ENCODE measurements at places on chromosomes 3 and 15.

DNA sequence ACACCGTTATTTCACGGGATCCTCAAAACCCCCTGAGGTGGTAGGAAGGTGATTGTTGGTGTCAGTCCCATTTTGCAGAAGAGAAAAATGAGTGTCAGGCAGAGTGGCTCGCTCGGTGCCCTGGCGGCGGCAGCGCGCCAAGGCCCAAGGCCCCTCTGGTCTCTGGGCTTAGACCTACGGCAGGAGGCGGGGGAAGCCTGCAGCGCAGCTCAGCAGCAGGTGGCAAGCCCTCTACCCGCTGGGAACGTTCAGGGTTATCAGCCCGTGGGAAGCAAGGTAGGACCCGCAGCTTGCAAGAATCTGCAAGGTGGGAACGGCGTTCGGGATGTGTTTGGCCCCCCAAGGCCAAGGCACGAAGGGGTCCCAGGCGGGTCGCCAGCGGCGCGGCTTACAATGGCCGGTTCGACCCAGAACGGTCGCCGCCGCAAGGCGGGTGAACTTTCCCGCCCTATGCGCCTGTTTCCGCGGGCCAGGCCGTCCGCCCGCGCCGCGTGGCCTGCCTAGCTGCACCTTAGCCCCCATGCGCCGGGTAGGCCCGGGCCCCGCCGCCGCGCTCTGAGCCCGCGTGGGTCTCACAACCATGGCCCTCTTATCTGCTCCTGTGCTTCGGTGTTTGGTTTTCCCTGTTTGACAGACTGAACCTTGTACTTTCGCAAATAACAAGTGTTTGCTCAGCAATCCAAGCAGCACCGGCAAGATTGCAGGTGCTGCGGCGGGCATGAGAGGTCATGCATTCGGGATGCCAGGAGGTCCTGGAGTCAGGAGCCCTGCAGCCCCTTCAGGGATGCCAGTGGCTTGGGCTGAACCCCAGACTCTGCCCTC, 39.7 kb downstream of the CCNL1 start:
- no peak overlapping the region for H3K4me3 ChIP-seq
- H3K4me1 ChIP-seq = no peaks in the 10 kb centered on the region
- H3K36me3 ChIP-seq = no peaks in the 10 kb centered on the region
- H3K27ac ChIP-seq = no peak overlapping the region

- peaks cover 12% of the 10 kb centered on the region for H3K27me3 ChIP-seq
- peak; percentile 72 for DNase-seq
- H3K36me3 ChIP-seq = no peaks in the 10 kb centered on the region
These were observed 59.4 kb downstream of the TMEM44 start for GRCh38 chr3:194573680-194574437.

DNA sequence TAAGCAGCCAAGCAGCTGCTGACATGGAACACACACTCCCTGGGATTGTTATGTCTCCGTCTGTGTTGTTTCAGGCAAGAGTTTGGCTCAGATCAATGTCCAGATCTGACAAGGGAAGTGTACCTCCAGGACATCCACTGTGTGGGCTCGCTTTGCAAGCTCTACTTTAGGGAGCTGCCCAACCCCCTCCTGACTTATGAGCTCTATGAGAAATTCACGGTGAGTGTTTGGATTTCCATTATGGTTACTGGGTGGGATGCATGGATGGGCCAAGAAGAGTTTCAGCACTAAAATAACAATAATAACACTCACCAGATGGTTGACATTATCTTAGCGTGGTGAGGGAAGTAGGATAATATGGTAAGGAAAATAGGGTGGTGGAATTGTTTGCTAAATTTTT, 74.1 kb downstream of the ARHGAP31 start:
- H3K4me3 ChIP-seq = no peak overlapping the region
- no peak overlapping the region for H3K27ac ChIP-seq
- H3K27me3 ChIP-seq = no peaks in the 10 kb centered on the region
- peaks cover 2% of the 10 kb centered on the region for H3K36me3 ChIP-seq

- DNase-seq = no peak
- no peak overlapping the region for H3K27ac ChIP-seq
- H3K36me3 ChIP-seq = no peaks in the 10 kb centered on the region
- H3K4me1 ChIP-seq = peaks cover 14% of the 10 kb centered on the region
- no peak overlapping the region for H3K4me3 ChIP-seq
These were observed 11.7 kb downstream of the ONECUT1 start for GRCh38 chr15:52778457-52778856.

DNA sequence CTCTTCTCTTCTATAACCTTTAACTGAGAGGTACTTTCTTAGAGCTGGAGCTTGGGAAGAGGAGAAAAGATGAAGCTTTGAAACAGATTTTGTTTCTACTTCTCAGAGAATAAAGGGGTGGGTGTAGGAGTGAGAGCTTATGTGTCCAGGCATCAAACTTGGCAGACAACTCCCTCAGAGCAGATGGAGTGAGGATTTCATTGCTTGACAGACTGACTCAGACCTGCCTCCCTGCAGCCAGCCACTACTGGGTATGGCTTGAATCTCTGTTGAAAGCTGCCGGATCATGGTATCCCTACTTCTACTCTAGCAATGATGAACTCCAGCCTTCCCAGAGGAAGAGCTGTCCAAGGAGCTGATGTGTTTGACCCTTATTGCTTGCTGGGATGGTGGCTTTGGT, 36.7 kb downstream of the SYN2 start:
- peaks cover 25% of the 10 kb centered on the region for H3K27me3 ChIP-seq
- no peaks in the 10 kb centered on the region for H3K4me1 ChIP-seq
- DNase-seq = no peak
- H3K4me3 ChIP-seq = no peak overlapping the region
- H3K36me3 ChIP-seq = no peaks in the 10 kb centered on the region

DNA sequence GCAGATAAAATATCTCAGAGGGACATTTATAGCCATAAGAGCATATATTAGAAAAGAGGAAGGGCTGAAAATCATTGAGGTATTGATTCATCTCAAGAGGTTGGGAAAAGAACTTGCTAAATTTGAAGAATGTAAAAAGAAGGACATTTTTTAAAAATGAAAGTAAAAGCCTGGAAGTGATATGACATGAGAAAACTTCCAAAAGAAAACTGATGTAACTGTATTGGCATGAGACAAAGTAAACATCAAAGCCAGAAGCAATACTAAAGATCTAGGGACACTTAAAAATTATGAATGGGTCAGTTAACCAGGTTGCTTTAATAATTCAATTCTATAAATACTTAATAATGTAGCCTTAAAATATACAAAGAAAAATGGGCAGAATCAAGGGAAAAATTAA, 31.9 kb downstream of the CEP63 start:
- H3K27me3 ChIP-seq = no peaks in the 10 kb centered on the region
- H3K4me3 ChIP-seq = no peak overlapping the region
- DNase-seq = no peak
- peaks cover 16% of the 10 kb centered on the region for H3K36me3 ChIP-seq
- no peak overlapping the region for H3K27ac ChIP-seq

- peaks cover 17% of the 10 kb centered on the region for H3K4me1 ChIP-seq
- DNase-seq = peak; percentile 78
- H3K27me3 ChIP-seq = no peaks in the 10 kb centered on the region
- no peaks in the 10 kb centered on the region for H3K36me3 ChIP-seq
- H3K4me3 ChIP-seq = no peak overlapping the region
These were observed 24.7 kb downstream of the GPR15 start for GRCh38 chr3:98556164-98557130.

DNA sequence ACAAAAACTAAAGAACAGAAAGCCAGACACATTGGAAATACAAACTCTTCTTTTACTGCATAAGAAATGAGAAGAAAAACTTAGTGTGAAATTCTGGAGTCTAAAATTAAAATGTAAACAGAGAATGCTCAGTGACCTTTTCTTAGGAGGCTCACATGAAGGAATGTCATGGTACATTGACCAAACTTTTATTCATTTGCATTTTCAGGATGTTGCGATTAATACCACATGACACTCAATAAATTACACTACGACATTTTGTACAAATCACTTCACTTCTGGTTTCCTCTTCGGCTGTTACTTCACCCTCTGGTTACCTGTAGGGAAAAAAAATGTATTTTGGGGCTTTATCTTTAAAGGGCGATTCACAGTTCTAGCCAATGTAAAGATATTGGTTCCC, 56.4 kb upstream of the ACTC1 start:
- H3K36me3 ChIP-seq = peaks cover 16% of the 10 kb centered on the region
- H3K27ac ChIP-seq = no peak overlapping the region
- H3K4me3 ChIP-seq = no peak overlapping the region
- DNase-seq = peak; percentile 12
- H3K27me3 ChIP-seq = no peaks in the 10 kb centered on the region

GRCh38 chr3:109772520-109772919, 435.2 kb upstream of the DPPA4 start:
- DNase-seq = no peak
- H3K27ac ChIP-seq = no peak overlapping the region
- H3K4me1 ChIP-seq = no peaks in the 10 kb centered on the region
- H3K27me3 ChIP-seq = no peaks in the 10 kb centered on the region

- H3K4me1 ChIP-seq = no peaks in the 10 kb centered on the region
- H3K27me3 ChIP-seq = no peaks in the 10 kb centered on the region
- peaks cover 74% of the 10 kb centered on the region for H3K36me3 ChIP-seq
- H3K4me3 ChIP-seq = no peak overlapping the region
- no peak overlapping the region for H3K27ac ChIP-seq
- no peak for DNase-seq
These were observed 139.0 kb downstream of the MCTP2 start for GRCh38 chr15:94370206-94370935.

GRCh38 chr3:174342941-174343501, 516.1 kb upstream of the NAALADL2 start:
- no peaks in the 10 kb centered on the region for H3K4me1 ChIP-seq
- no peaks in the 10 kb centered on the region for H3K27me3 ChIP-seq
- DNase-seq = no peak

DNA sequence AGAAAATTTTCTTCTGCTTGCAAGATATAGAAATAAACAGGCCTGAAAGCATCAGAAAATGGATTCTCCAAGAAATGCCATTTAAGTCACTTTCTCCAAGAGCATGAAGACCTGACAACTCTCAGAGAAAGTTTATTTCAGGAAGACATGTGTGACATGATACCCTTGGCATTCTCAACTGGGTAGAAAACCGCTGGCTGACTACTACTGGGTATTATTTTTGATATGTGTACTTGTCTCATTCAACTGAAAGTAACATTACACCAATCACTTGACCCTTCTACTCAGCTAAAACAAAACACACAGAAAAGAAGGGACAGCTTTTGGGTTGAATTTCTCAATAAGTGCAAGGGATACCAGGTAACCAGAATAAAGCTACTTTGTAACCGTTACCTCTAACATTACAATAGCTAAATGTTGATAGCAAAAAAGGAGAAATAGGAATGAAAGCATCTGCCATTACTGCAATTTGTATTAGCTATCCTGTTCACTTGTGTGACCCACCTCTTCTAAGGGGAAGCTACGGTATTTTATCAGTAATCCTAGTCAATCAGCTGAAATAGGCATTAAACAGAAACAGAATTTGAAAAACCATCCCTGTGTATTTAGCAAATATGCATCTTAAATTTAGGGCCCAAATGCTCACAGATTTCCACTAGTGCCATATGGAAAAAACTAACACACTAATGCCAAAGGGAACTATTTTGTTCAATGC, 7.3 kb downstream of the TRA2B start:
- no peak for DNase-seq
- peak overlapping the region; percentile 25 for H3K27ac ChIP-seq
- peaks cover 17% of the 10 kb centered on the region for H3K36me3 ChIP-seq
- peaks cover 73% of the 10 kb centered on the region for H3K4me1 ChIP-seq

- peak; percentile 56 for DNase-seq
- H3K36me3 ChIP-seq = peaks cover 40% of the 10 kb centered on the region
- peaks cover 10% of the 10 kb centered on the region for H3K4me1 ChIP-seq
- no peak overlapping the region for H3K4me3 ChIP-seq
- H3K27ac ChIP-seq = no peak overlapping the region
These were observed 229.0 kb downstream of the ITPR1 start for GRCh38 chr3:4722103-4722502.

DNA sequence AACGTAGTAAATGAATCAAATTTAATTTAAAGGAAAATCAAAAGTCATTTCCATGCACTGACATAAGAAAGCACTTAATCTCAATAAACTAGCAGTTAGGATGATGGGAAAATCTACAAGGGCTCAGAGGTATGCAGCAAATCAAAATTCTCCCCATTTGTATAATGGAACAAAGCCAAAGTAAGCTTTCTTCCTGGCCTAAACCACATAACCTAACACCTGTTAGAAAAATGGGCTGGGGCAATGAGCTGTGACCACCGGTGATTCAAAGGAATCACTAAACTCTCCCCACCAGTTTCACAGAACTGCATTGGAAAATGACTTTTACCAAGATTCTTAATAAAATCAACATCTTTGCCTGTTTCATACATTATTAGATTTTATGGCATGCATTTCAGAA, 1024.3 kb downstream of the FHIT start:
- H3K27ac ChIP-seq = no peak overlapping the region
- no peaks in the 10 kb centered on the region for H3K36me3 ChIP-seq
- no peaks in the 10 kb centered on the region for H3K27me3 ChIP-seq

DNA sequence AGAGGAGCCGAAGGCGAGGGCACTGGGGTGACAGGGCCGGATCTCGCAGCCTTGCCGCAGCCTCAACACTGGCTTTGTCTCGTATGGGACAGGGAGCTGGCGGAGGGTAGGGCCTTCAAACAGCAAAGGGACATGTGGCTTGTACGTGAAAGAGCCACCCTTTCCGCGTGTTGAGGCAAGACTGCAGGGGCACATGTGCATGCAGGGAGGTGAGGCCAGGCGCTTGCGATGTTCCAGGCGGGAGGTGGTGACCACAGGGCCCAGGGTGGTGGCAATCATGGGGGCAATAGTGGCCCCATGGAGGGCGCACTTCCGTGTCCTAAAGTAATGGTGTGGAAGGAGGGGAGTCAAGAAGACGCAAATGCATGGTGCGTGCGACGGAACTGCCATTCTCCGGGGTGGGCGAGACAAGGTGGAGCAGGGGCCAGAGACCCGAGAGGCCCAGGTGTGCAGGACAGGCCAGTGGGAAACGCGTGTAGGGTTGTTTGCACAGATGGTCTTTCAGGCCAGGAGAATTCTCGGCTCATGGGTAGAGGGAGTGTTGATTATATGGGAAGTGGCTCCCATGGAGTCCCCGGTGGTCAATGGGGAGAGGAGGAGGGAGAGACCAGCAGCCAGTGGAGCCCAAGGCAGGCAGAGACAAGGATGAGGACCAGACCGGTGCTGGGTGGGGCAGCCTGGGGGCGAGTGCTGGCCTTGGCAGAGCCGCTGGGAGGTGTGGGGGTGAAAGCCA, 45.8 kb upstream of the PCSK6 start:
- H3K27ac ChIP-seq = no peak overlapping the region
- no peaks in the 10 kb centered on the region for H3K36me3 ChIP-seq
- H3K27me3 ChIP-seq = no peaks in the 10 kb centered on the region

Measured in common myeloid progenitor, CD34-positive (primary cell).